ENCODE measurements at places on chromosomes 11 and 22.

- DNase-seq: no peak
Measured at GRCh38 chr11:66479394-66480116, 679 bp upstream of the DPP3 start.

DNA sequence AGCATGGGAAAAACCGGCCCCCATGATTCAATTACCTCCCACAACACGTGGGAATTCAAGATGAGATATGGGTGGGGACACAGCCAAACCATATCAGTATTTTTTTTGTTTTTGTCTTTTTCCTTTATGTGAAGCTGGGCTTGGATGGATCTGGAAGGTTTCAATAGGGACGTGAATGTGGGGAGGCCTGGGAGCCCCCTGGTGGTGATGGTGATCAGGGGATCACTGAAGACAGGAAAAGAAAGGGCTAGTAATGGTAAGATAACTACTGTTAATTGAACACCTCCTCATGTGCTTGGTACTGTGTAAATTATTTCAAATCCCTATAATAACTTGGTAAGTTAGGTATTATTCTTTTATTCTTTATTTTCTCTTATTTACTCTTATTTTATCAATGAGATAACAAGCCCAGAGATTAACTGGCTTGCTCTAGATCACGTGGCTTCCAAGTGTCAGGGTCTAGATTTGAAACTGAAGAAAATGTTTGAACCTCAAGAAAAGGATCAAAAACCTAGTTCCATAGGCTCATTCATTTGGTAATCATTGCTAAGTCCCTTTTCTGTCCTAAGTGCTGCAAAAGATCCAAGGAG, 364.2 kb downstream of the TENM4 start:
- DNase-seq: no peak

DNA sequence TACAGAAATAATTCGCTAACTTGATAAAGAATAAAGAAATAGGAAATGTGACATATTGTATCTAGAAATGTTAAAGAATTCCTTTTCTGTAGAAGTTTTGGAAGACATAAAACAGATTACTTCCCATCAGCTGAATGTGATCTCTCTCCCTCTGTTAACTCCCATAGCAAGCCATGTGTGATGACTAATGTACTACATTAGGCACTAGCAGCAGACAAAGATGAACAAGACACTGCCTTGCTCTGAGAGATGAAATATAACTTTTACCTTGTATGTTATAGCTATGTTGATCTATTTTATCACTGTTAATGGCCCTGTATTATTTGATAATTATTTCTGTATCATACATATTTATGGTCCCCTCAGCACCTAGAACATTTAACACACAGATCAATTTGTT, 817.2 kb downstream of the LRRC4C start:
- DNase-seq: no peak

- no peak for DNase-seq
Measured at GRCh38 chr11:132289590-132290256, 919.3 kb downstream of the NTM start.

DNA sequence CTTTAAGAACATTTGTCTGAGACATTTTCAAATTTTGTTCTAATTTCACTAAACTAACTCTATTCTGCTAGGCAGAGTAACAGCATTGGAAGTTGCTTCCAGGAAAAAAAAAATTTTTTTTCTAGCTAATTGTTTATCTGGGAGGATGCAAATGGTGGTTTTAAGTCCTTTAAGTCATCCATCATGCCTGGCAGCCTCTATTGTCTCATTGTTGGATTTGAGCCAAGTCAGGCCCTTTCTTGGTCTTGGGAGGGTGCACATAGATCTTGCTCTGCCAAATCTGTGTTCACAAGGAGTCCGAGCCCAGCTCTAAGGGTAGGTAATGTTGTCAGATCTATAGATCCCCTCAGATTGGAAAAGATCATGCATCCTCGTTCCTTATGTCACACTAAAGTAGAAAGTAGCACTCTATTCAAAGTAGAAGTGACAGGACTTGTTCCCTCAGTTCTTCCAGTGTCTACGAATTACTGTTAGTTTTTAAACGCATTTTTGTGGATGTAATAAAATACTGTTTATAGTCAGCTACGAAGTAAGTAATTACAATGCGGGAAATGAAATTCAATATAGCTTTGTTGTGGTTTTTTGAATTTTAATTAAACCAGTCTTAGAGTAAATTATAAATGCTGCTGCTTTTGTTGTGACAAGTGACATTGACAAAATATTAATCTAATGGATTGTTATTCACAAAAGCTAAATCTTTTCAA, 166.0 kb upstream of the RASSF10 start:
- no peak for DNase-seq

DNA sequence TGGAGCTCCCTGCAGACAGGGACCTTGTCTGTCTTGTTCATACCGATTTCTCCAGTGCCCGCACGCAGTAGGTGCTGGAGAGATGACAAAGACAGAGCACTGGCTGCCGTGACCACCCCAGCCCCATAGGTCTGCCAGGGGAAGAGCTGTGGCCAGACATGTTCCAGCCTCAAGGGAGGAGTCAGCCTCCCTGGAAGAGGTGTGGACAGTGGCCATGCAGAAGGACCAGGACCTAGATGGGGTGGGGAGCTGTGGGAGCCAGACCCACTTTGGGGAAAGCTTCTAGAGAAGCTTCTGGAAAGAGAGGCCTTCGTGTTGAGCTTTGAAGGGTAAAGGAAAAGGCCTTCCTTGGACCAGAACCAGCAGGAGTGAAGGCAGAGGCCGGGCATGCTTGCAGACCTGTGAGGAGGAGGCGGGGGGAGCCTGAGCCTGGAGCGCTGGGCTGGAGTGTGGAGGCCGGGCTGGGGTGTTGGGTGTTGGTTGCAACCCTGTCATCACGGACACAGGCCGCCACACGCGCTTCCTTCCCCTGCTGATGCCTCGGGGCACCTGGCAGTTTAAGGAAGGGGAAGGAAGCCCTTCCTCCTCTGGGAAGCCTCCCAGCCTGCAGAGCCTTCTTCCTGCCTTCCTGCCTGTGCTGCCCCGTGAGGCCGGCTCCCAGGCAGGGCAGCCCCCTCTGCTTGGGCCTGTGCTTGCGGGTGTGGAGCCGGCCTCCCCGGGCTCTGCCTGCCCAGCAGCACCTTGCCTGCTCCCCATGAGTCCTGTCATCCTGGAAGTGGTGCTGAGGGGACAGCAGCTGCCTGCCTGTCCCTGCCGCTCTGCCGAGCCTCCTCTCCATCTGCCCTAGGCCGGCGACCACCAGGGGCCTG, 12.3 kb downstream of the RELT start:
- no peak for DNase-seq

DNA sequence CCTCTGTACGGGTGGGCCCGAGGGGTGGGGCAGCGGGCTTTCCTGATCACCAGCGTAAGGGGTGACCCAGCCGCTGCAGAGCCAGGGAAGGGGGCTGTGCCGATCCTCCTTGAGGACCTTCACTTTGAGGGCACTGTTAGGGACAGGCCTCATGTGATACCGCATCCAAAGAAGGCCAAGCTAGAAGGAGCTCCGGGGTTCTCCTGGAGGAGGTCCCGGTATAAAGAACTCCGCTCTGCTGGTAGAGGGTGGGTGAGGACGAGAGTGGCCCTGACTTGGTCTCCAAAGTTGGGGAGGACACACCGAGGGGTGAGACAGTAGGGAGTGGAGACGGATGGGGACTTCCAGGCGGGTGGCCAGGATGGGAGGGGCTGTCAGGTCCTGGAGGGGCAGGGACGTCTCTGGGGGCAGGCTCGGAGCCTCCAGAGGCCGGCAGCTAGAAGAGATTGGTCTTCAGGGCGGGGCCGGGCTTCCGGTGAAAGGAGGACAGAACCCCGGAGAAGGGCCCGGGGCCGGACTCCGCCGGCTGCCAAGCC, 4.6 kb downstream of the PHOX2A start:
- DNase-seq: peak; percentile 75

GRCh38 chr11:18313965-18314763, 7.8 kb downstream of the HPS5 start:
- no peak for DNase-seq

GRCh38 chr22:44137415-44137814, 43.3 kb upstream of the PARVG start:
- no peak for DNase-seq

- DNase-seq: no peak
Measured at GRCh38 chr11:129308241-129308865, 67.3 kb upstream of the BARX2 start.

DNA sequence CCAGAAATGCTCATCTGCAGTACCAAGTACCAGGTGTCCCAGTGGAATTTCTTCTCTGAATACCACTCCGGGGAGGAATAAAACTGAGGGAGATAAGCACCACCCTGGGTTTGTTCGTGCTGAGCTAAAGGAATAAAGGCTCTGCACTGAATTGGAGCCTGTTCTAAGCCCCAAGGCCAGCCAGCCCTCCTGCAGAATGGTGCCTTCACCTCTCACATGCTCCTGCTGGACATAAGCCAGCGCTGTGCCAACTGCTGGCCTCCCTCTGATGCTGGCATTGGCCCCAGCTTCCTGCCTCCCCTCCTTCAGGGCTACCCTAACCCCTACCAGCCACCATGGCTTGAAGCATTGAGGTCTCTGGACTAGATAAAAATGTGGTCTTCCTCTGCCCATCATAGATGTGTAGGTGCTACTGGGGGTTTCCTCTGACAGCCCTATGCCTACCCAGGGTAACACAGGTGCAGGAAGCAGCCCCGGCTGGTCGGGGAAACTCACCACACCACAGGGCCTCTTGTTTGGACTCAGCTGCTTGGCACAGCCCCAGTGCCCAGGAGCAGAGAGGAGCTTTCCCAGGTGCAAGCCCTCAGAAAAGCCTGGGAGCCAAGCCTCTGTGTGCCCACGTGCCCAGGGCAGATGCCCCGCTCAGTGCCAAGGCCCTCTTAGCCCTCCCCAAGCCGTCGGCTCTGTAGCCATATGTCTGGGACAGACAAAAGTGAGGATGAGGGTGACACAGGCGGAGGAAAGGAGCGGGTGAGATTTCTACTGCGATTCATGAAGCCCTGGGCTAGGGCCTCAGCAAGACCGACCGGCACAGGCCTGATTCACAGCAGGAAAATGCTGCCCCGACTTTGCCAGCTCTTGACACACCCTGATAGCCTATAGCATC, 34.1 kb upstream of the JAM3 start:
- DNase-seq: no peak

DNA sequence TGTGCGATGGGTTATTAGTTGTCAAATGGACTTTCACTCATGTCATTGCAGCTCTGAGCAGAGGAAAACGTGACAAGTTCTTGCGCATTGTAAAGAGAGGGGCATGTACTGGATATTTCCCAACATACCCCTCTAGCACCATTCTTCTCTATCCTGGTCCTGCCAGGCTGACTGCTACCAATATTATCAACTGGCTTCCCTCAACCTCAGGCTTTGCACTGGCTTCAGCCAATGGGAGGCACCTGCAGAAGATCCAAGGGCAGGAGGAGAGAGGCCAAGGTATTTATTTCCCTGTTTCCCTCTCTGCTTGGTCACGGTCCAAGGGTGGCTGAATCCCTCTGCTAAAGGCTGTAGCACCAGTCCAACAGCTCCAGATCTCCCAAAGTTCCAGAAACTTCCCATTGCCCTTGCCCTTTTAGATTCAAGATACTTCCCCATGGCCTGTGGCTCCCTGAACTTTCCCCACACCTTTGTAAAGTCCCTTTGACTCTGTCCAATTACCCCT, 175.6 kb upstream of the NECTIN1 start:
- DNase-seq: no peak

GRCh38 chr11:46827995-46828394, 18.1 kb downstream of the CKAP5 start:
- DNase-seq: no peak

- DNase-seq: no peak
Measured at GRCh38 chr11:14584595-14584994, 59.0 kb upstream of the PDE3B start.

DNA sequence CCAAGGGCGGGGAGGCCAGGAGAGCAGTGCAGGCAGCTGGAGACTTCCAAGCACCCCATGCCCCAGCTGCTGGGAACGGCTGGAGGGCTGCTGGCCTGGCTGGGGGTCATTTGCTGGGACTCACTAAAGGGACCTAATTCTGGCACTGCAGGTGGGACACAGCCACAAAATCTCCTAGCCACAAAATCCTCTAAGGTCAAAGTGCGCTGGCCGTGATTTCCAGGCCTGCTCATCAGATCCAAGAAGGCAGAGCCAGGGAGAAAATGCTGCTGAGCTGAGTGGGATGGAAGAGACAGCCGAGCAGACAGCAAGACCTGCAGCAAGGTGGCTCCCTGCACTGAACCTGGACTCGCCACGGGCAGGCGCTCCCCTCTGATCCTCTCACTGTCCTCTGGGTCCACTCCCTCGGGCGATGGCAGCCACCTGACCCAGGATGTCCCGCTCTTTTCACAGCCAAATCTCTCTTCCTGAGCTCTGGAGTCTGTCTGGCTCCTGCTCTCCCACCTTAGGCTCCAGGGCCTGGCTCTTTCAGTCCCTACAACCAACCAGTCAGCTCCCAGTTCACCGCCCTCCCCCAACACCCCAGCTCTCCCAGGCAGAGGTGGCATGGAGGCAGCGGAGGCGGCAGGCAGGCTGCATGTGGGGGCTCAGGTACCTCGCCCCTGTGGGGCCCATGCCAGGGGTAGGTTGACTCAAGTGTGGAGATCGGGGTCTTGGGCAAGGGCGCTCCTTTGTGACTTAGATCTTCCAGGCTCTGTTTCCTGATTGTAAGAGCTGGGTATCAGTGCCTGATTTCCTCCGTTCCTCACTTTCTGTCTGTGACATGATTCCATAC, 14.5 kb downstream of the OVOL1 start:
- DNase-seq: no peak

DNA sequence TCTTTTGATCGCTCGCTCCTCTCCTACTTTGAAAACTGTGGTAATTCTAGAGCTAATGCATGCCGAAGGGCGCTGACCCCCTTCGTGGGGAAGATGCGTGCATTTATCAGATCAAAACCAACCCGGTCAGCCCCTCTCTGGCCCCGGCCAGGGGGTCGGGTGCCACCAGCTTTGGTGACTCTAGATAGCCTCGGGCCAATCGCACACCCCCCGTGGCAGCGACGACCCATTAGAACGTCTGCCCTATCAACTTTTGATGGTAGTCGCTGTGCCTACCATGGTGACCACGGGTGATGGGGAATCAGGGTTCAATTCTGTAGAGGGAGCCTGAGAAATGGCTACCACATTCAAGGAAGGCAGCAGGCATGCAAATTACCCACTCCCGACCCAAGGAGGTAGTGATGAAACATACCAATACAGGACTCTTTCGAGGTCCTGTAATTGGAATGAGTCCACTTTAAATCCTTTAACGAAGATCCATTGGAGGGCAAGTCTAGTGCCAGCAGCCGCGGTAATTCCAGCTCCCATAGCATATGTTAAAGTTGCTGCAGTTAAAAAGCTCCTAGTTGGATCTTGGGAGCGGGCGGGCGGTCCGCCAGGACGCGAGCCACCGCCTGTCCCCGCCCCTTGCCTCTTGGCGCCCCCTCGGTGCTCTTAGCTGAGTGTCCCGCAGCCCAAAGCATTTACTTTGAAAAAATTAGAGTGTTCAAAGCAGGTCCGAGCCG, 3898.2 kb upstream of the OR11H1 start:
- no peak for DNase-seq

- no peak for DNase-seq
Measured at GRCh38 chr11:104872393-104872792, 25.9 kb downstream of the CASP12 start.

DNA sequence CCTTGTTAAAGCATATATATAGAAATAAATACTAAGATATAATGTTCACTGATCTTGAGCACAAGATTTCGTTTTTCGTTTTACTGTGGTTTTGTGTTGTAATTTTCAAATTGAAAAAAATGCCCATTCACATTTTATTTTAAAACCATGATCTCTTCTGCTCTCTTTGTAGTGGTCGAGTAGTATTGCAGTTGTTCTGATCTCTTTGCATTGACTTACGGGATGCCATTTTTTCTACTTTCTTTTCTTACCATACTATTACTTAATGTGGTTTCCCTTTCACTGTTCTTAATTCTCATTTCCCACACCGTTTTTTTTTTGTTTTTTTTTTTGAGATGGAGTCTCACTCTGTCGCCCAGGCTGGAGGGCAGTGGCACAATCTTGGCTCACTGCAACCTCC, 289.6 kb downstream of the DYNC2H1 start:
- DNase-seq: no peak
